HEK293T (cell line): ENCODE measurements at places on chromosomes 1 and 21.

- no peak for DNase-seq
Observed at GRCh38 chr1:201355471-201355870, 22.0 kb downstream of the TNNT2 start.

- no peak for DNase-seq
Observed at GRCh38 chr21:29152916-29153315, 22.5 kb downstream of the MAP3K7CL start.

DNA sequence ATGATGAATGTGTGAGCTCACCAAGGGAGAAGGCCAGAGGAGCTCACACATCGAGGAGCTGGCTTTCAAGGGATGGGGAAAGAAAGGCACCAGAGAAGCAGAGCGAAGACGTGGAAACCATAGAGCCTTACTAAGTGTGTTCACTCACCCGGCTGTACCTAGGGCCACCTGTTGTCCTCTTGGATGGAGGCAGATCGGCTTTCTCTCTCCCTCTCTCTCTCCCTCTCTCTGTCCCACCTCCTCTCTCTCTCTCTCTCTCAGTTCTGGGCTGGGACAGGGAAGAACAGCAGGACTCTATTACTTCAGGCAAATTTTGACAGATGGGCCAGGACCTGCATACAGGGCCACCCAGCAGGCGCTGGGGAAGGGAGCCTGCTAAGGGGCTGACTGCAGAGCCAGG, 64.8 kb downstream of the HIVEP3 start:
- no peak for DNase-seq

DNA sequence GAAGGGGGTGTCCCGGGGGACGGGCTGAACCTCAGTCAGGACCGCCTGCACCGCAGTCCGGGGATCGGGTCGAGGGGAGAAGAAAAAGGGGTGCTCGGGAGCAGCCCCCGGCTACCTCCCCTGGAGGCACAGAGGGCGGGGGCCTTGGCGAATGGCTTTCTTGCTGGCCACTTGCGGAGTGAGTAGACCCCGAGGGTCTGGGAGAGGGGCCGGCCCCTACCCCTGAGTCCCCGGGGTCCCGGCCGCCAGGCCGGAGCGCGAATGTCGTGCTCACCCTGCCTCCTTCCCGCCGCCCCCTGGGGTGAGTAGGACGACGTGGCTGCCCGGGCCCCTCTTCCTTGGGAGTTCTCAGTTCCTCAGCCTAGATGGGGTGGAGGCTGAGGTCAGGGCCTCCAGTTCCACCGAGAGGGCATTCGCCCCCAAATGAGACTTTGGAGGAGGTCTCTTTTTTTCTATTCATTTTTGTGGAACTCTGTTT, 113.0 kb downstream of the OSBPL9 start:
- peak; percentile 48 for DNase-seq

- DNase-seq: no peak
Observed at GRCh38 chr1:157162345-157162744, 24.1 kb upstream of the ETV3 start.

DNA sequence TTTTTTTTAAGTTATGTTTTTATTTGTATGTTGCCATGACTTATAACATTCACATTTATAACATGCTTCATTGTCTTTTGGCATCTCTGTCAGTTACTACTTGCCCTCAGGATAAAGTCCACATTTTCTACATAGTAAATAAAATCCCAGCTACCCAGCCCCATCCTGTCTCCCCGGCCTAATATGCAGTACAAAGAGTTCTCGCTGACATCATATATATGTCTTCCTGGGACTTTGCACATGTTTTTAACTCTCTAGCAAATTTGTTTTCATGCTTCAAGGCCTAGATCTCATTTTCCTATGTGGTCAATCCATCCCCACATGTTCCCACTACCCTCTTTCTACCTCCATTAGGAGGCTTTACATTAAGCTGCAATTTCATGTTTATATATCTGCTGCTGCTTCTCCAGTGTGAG, 33.0 kb upstream of the IVNS1ABP start:
- DNase-seq: no peak

- DNase-seq: no peak
Observed at GRCh38 chr1:115331558-115332331, 6.3 kb downstream of the NGF start.

DNA sequence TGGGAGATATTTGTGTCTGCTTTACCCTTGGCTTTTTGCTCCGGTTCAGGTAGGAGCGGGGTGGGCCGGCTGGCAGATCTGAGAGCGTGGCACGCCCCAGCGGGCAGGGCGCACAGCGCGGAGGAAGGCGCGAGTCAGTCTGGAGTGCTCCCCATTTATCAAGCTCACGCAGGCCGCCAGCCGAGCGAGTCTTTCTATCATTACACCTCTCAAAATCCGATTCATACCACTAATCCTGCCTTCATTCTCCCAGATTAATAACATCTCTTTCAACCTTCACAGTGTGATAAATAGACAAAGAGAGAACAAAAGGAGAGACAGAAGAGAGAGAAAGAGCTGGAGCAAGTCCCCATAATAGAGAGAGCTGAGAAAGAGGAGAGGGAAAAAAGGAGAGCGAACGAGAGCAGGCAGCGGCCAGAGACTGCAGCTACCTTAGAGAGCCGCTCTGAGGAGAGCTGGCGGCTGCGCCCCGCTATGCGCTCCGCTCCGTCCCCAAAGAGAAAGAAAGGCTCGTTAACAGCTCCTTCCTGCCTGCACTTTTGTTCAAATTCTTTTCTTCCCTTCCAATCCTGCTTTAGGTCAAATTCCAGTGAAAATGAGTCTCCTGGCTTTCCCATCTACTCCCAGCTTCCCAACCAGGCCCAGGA, 48.0 kb downstream of the DMAP1 start:
- no peak for DNase-seq

DNA sequence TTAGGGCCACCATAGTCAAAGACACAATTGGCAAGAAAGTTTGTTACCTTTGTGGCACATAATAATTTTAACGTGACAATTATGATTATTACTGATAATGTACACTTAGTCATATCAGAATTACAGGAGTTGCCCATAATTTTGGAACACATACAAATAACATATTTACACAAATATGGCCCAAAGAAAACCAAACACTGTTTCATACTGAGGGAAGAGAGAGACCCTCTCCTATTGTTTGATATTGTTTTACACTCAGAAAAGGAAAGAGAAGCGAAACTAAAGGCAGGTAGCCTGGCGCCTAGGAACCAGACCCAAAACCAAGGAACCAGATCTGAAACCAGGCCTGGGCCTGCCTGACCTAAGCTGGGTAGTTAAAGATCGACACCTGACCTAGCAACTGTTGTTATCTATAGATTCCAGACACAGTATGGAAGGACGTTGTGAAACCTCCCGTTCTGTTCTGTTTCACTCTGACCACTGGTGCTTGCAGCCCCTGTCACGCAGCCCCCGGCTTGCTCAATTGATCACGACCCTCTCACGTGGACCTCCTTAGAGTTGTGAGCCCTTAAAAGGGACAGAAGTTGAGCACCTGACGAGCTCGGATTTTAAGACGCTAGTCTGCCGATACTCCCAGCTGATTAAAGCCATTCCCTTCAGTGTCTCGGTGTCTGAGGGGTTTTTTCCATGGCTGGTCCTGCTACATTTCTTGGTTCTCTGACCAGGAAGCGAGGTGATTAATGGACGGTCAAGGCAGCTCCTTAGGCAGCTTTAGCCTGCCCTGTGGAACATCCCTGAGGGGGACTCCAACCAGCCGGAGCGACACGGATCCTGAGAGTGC, 27.9 kb downstream of the C1orf115 start:
- no peak for DNase-seq

GRCh38 chr1:58909914-58910681, 126.3 kb upstream of the JUN start:
- DNase-seq: no peak

- DNase-seq: no peak
Observed at GRCh38 chr1:72570815-72571214, 288.5 kb upstream of the NEGR1 start.

GRCh38 chr1:226510453-226510852, 38.1 kb upstream of the STUM start:
- no peak for DNase-seq

GRCh38 chr21:29697555-29698193, 242.1 kb downstream of the GRIK1 start:
- no peak for DNase-seq

DNA sequence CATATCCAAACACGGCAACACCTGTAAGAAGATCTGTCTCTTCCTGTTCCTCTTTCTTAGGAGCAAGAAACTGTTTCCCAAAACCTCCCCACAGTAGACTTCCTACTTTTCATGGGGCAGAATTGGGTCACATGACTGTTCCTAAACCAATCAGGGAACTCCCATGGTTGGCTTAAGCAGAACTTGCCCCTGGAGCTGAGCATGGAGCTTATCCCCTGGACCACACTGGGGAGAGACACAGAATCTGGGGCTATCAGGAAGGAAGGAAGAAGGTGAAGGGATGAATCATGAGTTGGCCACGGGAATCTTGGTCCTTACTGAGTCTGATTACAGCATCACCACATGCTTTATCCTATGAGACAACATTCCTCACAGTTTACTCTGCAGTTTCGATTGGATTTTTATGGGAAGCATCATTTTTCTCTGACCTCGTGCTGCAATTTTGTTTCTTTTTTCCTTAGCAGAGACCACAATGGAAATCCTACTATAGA, 81.8 kb downstream of the CDC7 start:
- DNase-seq: no peak

- no peak for DNase-seq
Observed at GRCh38 chr1:207115269-207115668, 11.2 kb downstream of the C4BPA start.

GRCh38 chr1:32350785-32351398, 11.4 kb downstream of the FAM229A start:
- DNase-seq: peak; percentile 97

DNA sequence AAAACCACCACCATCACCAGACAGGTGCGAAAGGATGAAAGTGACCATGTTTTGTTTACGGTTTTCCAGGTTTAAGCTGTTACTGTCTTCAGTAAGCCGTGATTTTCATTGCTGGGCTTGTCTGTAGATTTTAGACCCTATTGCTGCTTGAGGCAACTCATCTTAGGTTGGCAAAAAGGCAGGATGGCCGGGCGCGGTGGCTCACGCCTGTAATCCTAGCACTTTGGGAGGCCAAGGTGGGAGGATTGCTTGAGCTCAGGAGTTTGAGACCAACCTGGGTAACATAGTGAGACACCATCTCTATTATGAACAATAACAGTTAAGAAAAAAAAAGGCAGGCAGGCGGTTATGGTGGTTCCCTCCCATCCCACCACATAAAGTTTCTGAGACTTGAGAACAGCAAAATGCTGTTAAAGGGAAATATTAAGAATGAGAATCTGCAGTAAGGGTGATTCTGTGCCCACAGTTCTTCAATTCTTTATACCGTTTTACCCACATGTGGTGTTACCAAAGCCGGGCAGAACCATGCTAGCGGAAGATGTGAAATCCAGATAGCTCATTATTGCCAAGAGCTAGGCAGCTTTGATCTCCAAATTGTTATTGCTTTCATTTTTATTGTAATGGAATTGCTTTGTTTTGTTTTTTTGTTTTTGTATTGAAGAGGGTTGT, 34.5 kb upstream of the TDRD10 start:
- no peak for DNase-seq

DNA sequence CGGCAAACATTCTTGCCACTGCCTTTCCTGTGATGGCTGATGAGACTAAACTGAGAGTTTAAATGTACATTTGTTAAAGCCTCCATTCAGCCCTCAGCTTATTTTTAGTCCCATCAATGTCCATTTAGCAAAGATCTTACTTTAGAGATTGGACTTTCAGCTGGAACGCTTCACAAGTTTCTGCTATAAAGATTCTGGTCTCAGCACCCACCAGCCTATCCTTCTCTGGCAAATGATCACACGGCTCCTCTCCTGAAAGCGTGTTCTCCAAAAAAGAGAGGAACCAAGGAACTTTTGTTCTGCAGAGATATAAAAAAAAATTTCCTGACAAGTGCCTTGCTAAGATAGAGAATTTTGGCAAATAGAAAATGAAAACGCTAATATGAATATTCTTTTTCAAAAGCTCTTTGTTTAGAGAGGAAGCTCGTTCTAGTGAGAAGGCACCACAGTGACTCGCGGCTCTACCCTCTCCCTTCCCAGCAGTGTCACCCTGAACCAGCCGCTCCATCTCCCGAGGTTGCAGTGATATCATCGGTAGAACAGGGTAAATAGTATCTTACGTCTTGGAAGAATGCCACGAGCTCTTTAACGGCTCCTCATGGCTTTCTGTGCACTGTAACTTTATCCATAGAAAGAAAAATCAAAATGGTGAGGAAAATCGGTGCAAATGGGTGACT, 200.2 kb downstream of the APP start:
- DNase-seq: no peak

DNA sequence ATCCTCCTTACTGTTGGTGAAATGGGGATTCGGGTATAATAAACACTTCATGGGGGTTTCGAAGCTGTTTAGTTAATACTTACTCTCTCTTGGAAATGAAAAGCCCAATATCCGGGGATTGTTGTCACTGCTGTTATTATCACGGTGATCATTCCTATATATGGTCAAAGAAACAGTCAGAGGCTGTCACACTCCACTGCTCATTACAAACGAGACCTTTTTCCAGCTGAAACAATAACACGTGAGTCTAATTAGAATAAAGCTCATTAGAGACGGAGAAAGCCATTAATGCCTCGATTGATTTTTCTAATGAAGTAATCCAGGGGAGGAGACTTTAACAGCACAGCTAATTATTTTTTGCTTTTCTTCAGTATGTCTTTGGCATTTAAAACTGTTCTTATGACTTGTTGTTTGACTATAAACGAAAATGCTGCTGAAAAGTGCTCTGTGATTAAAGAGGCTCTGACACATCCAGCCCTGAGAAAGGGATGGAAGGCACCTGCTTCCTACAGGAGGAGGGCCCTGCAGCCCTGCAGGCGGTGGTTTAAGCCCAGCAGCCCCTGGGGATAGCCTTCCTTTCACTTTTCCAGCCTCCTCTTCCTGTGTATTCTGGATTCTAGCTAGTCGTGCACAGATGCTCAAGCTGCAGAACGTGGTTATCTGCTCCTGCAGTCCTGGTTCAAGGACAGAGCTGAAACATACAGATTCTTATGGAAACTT, 143.6 kb downstream of the EDEM3 start:
- no peak for DNase-seq

GRCh38 chr1:183831311-183831710, 26.4 kb downstream of the RGL1 start:
- DNase-seq: no peak
